NCI-H2029 treated with DMSO at 0.1 percent for 48 hours (cell line): ENCODE measurements at places on chromosomes 6 and 20.

DNA sequence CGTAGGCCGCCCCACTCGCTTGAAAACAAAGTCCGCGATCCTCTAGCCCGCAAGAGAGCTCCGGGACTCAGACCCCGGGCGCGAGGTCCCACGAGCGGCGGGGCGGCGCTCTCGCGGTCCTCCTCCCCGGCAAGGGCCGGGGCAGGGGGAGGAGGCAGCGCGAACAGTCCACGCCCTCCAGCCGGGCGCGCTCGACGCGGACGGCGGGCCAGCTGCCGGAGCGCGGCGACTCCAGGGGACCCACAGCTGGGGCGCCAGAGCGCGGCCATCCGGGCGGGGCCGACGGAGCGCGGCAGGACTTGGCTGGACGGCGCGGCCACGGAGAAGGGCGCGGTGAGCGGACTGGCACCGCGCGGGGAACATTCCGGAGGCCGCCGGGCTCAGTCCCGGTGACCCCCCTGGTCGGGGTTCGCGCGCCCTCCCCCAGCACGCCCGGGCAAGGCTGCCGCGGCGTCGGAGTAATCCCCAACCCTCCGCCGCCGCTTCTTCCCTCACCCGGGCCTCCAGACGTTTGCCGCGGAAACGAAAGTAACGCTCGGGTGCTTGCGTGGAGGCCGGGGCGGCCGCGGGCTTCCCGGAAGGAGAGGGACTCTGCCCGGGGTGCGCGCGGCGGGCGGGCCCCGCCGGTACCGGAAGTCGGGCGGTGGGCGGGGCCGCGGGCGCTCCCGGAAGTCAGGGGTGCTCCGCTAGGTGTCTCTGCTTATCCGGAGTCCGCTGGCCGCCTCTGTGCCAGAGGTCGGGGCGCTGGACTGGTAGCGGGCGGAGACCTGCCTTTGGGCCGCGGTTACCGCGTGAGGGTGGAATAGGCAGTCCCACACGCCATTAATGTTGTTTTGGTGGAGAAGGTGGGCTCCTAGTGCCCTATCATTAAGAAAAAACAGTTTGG, at the start of gene RIPK1:
Gene RIPK1, plus strand, starts transcription at position 166 of the 886 bp plus-strand sequence. CDS start 8,330 bp downstream, outside the sequence.
- peak; percentile 92 for DNase-seq

GRCh38 chr6:56400273-56400672, 152.9 kb upstream of the COL21A1 start:
- no peak for DNase-seq

DNA sequence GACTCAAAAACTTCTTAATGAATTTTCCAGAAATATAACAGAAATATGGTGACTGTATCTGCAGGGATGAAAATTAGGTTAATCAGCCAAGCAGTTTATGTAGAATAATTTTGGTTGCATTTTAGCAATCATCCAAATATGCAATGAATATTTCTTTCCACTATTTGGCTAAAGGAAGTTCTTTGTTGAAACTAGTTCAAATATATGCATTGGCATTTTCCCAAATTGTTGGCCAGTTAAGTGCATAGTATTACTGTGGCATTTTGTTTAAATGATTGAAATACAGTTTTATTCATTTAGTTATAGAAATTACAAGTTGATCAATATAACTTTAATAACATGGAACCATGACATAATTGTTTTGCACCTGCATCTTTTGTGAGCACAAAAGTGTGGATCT, 115.5 kb downstream of the DOK5 start:
- no peak for DNase-seq

GRCh38 chr6:71334768-71335167, 46.2 kb downstream of the OGFRL1 start:
- DNase-seq: no peak

- DNase-seq: no peak
These were observed 679.7 kb upstream of the EPHA7 start for GRCh38 chr6:94099072-94099471.

GRCh38 chr20:36527331-36528125, 13.8 kb upstream of the MYL9 start:
- DNase-seq: no peak

GRCh38 chr6:127328043-127328609, 15.3 kb downstream of the ECHDC1 start:
- DNase-seq: no peak

GRCh38 chr20:45410887-45411286, 2.8 kb downstream of the DBNDD2 start:
- DNase-seq: no peak

DNA sequence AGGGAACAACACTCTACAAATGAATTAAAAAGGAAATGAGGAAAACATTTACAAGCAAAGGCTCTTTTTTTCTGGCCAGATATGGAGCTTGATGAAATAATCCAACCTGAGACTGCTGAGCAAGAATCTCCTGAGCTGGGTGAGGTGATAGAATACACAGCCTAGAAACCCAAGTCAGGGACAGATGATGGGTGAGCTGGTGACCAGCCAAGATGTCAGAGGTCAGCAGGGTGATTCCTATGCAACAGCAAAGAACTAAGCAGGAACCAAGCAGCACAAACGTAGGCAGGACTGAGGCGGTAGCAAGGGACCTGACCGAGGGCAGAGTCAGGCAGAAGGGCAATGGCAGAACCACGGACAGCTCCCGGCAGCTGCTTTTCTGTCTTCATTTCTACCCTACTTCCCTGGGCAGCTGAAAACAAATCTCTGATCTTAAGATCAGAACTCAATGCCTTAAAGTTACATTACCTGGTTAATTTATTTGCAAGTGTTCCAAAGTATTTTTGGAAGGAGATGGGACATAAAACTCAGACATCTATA, 75.1 kb downstream of the CDC40 start:
- DNase-seq: no peak

DNA sequence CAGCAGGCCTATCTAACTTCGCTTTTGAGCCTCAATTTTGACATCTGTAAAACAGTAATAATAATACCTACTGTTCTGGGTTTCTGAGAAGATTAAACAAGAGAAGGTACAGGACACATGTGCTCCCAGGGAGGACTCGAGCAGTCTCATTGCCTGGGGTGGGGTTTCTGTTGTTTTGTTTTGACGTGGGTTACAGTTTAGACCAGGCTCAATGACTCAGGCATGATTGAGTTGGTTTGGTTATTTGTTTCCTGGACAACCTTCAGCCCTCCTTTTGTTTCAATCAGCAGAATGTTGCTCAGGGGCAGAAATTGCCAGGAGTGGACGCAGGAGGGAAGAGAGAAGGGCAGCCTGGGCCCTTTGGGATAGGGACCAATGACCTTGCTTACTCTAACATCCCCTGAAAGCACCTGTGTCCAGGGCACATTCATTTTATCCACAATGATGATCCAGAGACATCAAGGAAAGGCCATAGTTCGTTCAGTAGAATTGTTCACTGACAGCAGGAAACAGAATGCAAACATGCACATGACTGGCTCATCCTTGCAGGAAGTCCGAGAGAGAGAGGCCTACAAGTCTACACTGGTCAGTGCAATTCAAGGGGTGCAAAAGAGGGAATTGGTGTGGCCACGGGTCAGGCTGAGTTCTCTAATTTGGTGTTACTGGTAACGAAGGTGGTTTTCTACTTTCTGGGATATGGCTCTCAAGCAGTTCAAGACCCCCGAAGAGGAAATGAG, 74.5 kb upstream of the MRPS10 start:
- no peak for DNase-seq

DNA sequence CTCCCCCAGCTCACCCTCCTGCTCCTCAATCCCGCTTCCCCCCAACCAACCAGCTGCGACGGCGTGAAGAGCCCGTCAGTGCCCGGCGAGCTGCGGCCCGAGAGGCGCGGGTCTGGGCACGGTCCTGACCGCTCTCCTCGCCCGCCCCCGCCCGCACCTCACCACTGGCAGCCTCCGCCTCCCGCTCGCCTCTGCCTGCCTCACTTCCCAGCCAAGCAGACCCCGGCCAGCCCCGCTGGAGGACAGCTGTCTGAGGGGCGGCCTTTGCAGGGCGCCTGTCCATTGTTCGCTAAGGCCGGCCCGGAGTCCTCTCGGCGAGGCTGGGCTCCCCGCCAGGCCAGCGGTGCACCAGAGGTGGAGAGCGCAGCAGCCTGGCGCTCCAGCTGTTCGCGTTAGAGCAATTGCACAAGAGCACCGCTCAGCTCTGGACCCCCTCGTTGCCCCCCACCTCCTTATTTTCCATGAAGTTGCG, 1.3 kb downstream of the SOBP start:
- DNase-seq: peak; percentile 25

GRCh38 chr6:141464490-141464889, 668.2 kb upstream of the GJE1 start:
- peak; percentile 80 for DNase-seq
